ENCODE measurements at places on chromosomes 11 and 22.

GRCh38 chr11:110000031-110000502, 93.1 kb upstream of the ZC3H12C start:
- peak; percentile 98 for DNase-seq

DNA sequence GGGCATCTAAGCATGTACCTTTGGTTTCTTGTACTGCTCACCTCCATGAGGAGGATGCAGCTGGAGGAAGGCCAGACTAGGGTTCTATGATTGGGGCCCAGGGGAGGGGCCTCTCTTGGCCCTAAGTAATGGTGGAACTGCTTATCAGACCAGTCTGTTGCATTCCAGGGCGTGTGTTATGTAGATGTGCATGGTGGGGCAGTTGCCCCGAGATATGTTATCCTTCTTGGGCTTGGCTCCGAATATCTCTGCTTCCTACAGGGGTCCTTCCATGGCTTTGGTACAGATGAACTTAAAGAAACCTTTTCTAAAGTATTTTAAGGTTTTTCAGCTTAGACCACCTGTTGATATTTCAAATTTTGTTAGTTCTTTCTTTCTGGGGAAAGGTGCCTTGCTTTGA, 126.0 kb downstream of the SWAP70 start:
- no peak for DNase-seq

DNA sequence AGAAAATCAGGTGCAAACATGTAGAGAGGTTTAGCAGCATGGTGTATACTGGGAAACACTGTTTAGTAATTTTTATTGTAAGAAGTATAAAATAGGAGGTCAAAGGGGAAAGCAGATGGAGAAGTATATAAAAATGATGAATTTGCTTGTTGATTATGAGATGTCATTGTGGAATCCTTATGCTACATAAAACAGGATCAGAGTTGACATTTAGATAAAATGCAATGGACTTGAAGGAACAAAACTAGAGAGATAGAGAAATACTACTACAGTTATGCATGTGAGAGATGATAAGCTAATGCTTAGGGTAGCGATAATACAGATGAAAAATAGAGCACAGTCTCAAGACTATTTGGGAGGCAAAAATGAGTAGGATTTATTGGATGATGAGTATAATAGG, 191.9 kb upstream of the CTSC start:
- no peak for DNase-seq

- no peak for DNase-seq
Measured at GRCh38 chr11:32451808-32452207, 16.5 kb upstream of the WT1 start.

- DNase-seq, result no peak
Measured at GRCh38 chr11:21921151-21921550, 271.7 kb upstream of the ANO5 start.

DNA sequence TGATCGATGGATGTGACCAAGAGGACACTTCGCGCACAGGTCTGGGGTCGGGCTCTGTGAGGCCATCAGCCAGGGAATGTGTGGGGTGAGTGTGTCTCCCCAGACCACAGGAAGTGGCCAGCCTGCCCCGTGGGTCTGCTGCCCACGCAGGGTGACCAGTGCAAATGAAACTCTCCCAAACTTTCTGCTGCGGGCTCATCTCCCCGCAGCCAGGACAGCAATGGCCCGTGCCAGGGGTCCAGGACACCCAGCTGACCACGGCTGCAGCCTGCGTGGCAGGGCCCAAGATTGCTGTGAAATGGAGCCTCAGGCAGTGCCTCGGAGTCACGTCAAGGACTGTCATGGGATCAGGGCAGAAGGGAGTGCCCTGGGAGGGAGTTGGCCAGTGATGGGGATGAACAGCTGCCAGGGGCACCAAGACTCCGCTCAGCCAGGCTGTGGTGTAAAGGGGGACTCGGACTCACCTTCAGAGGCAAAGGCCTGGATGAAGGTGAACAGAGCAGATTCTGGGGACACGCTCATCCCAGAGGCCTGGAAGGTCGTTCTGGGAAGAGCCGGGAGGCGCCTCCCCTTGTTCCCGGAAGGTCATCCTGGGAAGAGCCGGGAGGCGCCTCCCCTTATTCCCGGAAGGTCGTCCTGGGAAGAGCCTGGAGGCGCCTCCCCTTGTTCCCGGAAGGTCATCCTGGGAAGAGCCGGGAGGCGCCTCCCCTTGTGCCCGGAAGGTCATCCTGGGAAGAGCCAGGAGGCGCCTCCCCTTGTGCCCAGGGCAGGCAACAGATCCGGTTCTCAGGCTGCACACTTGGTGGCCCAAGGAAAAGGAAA, 252.6 kb downstream of the BRD1 start:
- no peak for DNase-seq

DNA sequence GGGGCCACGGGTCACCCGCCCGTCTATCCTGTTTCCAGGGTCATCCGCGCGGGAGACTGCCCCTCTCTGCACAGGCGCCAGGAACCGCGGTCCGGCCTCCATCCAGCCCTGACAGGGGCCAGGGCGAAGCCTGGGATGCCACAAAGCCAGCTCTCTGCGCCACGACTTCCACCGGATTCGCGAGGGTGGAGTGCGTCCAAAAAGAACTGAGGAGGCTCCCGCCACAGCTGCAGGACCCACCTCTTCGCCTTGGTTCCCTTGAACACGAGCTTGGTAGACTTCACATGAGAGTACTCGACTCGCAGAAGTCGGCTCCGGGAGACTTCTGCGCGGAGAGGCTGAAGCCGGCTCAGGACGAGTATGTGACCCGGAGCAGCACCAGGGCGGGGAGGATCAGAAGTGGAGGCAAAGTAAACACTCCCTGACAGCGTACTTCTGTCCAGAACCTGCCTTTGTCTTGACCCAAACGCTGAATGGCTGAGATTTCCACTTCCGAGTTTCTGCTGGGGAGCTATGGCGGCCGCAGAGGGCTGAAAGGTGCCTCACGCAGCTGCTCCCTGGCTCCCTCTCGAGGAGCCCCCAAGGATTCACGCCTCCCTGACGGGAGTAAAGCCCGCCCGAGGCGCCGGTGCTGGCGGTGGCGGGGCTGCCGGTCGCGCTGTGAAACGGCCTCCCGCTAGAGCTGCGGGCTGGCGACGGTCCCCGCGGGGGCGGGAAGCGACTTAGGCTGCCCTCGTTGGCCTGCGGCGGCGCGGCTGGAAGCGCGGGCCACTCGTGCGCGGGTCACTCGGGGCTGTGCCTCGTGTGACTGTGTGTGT, 4566.7 kb upstream of the OR11H1 start:
- DNase-seq, result no peak

DNA sequence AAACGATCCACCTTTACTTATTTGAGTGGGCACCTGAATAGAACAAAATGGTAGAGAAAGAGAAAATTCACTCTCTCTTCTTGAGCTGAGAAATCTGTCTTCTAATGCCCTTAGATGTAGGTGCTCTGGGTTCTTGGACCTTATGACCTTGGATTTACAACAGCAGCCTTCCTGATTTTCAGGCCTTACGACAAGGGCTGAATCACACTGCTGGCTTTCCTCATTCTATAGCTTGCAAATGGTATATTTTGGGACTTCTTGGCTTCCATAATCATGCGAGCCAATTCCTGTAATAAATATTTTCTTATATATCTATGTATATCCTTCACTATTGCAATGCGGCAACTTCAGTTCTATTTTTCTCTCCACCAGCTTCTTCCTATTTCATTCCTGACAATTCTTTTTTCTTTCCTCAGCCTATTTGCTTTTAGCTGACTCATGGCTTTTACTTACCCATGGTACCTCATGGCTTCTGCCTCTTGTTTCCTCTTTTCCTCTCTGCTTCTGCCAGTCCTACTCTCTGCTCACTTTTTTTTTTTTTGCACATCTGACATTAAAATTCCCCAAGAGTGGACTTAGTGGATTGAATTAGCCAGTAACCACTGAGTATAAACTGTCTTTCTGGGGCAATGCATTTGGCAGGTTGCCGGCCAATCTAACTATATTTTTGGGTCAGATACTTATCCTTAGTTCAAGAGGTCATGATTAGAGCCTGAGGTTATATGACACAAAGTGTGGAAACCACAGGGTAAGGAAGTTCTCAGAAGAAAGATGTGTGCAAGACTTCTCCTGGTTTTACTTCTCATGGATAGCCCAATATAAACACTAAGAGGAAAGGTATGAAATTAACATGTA, 359.5 kb downstream of the TMEM135 start:
- no peak for DNase-seq

DNA sequence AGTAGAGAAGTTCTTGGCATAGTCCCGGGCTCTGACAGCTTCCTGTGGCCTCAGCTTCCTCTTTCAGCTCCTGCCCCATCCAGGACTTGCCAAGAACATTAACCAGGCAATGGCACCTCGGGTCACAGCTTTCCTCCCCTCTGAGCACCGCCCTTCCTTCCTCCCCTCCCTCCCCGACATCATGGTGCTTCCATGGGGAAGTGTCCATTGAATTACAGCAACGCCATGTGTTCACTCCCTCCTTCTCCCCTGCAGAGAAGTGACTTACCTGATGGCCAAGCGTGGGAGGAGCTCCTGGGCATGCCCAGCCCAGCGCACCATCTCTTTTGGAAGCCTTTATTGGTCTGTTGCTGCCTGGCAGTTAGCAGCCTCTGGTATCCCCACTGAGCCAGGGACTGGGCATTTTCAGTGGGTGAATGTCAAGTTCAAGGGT, 25.8 kb upstream of the DAGLA start:
- no peak for DNase-seq

DNA sequence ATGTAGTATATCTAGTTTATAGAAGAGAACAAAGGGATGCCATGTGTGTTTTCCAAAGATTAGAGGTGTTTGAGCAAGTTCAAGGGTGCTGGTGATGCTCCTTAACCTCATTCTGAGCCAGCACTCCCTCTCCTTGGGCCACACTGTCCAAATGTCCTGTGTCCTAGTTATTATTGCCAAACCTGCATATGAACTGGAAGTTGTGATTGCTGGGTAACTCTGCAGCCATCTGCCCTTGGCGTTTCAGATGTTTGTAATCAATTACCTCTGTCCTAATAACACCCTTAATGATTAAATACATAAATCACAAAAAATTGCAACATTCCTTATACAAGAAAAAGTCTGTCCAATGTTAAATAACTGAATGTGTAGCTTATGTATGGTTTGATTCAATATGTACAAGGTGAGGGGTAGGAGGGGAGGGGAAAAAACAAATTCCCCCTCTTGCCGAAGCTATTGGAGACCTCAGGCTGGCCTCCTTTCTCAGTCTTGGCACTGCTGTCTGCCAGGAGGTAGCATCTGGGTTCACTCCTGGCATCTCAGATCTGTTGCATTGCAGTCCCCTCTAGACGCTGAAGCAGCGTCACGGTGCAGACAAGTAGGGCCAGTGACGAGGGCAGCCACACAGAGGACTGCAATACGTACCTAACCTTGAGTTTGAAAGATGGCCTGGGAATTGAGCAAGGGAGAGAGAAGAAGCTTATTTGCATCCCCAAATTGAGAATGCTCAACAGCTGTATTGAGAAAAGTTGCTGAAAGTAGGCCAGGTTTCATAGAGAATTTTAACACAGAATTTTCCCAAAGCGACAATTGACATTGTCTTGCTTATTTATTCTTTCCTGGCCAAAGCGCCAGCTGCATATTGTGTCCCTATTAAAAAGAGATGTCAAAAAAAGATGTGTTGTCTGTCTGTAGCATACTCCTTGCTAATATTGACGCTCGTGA, 89.6 kb upstream of the ARHGAP32 start:
- no peak for DNase-seq

- peak; percentile 77 for DNase-seq
Measured at GRCh38 chr11:62786318-62787004, 741 bp upstream of the TMEM179B start.

GRCh38 chr11:78000193-78000592, 5.7 kb upstream of the INTS4 start:
- peak; percentile 60 for DNase-seq

DNA sequence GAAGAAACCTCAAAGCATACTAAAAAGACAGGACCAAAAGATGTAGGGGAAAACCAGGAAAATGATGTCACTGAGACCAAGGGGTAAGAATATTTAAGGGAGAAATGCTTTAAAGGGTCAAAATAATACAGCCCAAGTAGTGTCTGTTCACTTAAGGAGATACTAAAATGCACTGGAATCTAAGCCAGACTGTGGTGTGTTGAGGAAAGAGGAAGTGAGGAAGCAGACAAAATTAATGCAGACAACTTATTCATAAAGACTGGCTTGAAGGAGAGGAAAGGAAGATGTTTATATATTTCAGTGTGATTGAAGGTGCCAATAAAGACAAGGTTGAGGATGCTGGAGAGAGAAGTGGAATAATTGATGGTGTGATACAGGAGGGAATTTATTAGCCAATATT, 15.7 kb downstream of the ZNF215 start:
- no peak for DNase-seq

- no peak for DNase-seq
Measured at GRCh38 chr11:20131788-20132666, 28.2 kb downstream of the DBX1 start.

DNA sequence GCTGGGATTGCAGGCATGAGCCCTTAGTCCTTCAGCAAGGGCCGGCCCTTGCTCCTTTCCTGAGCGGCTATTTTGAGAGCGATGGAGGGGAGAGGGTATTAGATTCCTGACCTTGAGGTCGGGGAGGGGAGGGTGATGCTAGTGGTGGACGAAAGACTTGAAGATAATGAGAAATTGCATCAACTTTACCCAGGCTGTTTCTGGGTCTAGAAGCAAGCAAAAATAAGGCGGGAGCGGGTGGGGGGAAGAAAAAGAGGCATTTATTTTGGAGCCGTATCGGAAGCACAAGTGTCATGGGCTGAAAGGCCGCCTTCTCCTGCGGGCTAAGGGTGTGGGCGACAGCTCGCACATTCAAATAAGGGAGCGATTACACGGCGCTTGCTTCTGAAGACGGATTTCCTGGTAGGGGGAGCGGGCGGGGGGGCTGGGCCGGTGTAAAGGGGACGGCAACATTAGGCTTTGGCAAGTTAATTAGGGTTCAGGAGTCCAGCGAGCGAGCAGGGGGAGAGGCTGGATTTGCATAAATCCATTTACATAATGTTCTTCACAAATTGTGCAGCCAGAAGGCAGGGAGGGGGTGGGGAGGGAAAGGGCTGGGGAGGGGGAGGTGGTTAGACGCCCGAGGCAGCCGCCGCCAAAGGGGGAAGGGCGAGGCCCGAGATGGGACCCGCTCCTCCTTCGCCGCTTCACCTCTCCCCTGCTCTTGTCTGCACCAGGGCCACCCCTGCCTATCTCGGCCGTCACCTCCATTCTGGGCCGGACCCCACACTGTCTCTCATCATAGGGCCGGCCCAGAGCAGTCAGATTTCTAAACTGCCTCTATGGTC, 245.9 kb downstream of the MIAT start:
- no peak for DNase-seq

DNA sequence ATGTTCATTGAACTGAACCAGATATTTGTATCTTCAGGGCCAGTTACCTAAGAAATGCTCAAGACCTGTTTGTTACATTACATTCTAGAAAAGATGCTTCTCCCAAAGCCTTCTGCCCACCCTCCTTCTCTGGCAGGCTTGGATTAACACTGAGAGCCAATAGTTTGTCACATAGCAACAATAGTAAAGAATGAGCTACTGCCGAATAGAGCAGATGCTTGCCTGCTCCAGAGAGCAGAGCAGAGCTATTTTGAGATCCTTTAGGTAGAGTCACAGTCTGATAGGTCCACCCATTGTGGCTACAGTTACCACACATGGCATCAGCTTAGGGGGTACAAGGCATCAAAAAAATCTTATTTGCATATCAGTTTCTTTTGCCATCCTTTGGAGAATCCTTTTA, 13.5 kb upstream of the EP300 start:
- DNase-seq, result no peak

Data from LHCN-M2 (cell line).